ENCODE measurements at places on chromosomes 7 and 10.

DNA sequence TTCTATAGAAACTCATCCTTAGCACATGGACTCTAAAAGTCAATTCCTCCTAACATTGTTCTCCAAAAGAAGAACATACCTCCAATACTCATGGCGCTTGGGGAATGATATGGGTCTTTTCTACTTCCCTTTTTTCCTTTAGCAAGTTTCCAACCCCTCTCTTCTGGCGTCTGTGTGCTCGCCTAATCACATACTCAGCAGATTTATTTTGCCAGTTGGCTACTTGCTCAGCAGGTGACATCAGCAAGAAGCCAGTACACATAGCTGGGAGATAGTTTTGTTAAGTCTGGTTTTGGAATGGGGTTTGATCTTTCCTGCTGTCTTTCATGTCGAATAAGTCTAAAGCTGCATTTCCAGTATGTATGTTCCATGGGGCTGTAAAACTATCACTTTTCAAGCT is 193.8 kb downstream of the POM121L12 start:
- no peak for DNase-seq

DNA sequence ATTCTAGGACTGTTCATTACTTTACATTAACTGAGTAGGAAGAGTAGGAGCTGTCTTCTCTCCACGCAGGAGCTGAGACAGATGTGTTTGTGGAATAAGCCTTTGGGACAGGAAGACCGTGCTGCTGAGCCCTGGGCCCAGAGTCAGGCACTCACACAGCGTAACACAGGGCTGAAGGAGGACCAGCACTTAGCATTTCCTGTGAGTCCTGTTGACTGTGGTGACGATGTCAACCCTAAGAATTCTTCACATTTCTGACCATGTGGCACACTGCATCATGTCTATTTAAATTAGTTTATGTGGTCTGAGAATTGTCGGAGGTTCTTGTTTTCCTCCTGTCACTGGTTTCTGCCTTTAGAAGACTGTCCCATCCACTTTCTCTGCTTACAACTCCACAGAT is 117.2 kb downstream of the PIP4K2A start:
- DNase-seq = no peak

GRCh38 chr7:26683277-26683676 is 181.1 kb downstream of the SKAP2 start:
- no peak for DNase-seq

GRCh38 chr7:39172137-39172536 is 194.4 kb downstream of the POU6F2 start:
- no peak for DNase-seq

DNA sequence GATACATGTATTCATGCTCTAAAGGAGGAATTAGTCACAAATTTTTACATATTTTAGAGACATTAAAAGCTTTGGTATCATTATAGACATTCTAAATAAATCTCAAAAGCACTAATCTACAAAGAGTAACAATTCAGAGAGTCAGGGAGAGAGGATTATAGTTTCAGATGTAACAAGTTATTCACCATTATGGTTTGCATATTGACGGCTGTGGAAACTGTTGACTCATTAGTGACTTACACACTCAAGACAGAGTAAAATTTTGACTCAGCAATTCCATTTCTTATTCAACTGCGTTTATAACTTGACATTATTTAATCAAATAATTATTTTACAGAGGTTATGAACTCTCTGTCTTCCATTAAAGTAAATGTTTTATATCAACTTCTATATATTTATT is 95.4 kb upstream of the SEMA3C start:
- no peak for DNase-seq

- DNase-seq = no peak
Measured at GRCh38 chr7:32147546-32148268, 77.5 kb upstream of the PDE1C start.

- no peak for DNase-seq
Measured at GRCh38 chr7:154967401-154967955, 35.4 kb downstream of the PAXIP1 start.

- DNase-seq = no peak
Measured at GRCh38 chr10:100741378-100742075, 3.9 kb upstream of the PAX2 start.

DNA sequence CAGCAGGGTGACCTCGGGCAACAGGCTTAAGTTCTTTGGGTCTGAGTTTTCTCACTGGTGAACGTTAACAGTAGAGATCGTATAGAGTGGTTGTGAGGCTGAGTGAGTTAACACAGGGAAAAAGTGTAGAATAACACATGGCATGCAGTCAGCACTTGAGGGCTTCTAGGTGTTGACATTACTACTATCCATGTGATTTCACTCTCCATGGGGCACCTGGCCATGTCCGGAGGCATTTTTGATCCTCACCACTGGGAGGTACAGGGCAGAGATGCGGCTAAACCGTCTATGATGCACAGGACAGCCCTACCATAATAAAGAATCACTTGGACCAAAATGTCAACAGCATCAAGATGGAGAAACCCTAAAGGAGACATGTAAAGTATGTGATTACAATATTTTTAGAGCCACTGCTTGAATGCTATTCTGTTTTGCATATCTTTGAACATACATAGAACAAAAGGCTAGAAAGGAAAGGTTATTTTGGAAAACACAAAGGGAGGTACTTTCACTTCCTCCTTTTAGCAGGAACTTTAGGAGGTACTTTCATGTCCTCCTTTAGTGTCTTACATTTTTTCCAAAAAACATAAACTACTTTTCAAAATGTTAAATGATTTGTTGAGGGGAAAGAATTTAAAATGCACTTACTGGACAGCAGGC is 44.3 kb downstream of the NOD1 start:
- no peak for DNase-seq

DNA sequence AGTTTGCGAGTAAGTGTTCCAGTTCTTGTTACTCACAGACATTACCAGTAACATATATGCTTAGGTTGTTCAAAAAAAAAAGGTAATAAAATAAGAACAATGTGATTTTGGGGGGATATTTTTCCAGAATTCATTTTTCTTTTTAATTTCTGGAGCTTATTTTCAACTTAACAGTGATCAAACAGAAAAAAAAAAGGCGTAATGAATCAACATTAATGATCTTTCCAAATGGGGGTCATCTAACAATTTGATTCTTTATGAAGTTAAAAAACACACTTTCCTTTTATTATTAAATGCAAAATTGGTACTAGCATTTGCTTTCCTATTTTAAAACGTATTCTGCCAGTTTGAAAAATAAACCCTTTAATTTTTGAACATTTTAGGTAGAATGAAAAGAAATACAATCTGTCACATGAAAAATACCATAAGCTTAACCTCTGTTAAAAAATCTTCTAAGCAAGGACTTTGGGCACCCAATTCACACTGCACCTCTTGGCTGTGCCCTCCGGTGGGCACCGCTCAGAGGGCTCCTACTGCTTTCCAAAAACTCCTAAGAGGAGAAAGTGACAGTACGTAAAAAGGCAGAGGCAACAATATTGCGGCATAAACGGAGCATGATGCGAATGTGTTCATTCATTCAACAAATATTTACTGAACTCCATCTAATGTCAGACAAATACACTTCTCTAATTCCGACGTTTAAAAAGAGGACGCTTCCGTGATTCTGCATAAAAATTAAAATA is 32.6 kb downstream of the CNPY1 start:
- no peak for DNase-seq

- DNase-seq = no peak
Measured at GRCh38 chr7:80770061-80770460, 131.6 kb downstream of the CD36 start.

DNA sequence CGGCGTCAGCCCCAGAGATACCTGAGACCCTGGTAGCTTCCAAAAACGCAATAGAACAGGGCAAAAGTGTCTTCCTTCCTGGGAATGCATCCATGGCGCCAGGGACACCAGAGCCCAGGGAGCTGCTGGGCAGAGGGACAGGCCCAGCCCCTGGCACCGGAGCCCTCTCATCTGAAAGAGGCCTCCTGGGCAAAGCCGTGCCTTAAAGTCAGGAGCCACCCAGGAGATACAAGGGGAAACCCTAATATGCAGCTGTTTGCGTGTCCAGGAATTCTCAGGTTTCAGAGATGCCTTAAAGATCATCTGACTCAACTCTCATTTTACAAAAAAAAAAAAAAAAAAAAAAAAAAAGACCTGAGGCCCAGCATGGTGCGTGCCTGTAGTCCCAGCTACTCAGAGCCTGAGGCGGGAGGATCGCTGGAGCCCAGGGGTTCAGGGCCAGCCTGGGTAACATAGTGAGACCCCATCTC is 28.0 kb downstream of the NUDT1 start:
- DNase-seq = no peak

DNA sequence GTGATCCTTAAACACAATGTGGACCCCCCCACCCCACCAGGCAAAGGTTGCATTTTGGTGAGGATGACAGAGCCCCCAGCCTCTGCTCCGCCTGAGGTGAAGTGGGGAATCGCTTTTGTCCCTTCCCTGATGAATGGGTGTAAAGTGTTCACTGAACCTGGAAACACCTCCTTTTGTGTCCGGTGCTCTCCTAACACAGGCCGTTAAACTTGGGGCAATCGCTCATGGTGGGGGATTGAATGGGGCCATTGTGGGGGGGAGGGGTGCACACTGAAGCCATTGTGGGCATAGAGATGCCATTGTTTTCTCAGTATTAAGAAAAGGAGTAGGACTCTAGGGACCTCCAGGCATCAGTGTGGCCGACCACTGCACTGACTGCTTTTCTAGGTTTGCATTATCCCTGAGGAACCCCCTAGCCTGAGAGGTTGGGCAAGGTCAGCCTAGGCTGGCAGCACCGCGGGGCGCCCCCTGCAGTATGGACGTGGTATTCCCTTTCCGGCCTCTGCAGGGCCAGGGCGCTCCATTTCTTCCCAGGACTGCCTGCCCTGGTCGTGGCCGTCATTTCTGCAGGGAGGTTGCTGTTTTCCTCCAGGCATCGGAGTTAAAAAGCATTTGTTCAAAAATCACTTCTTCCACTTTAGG is 158.3 kb downstream of the TCF7L2 start:
- no peak for DNase-seq

DNA sequence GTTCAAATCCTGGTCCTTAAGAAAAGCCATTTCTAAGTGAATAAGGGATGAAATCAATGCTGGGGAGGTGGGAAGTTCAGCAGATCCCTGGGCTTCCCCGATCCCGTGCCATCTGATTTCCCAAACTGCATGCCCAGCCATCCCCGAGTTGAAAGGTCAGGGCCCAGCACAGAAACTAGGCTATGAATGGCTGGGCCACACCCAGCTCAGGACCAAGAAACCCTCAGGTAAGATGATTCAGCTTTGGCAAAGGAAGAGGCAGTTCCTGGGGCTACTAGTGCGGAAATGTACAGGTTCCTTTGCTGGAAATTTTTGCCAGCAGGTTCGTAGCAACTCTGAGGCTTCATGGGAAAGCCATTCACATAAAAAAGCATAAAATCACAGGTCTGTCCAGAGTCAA is 182.7 kb downstream of the FAM107B start:
- DNase-seq = no peak

DNA sequence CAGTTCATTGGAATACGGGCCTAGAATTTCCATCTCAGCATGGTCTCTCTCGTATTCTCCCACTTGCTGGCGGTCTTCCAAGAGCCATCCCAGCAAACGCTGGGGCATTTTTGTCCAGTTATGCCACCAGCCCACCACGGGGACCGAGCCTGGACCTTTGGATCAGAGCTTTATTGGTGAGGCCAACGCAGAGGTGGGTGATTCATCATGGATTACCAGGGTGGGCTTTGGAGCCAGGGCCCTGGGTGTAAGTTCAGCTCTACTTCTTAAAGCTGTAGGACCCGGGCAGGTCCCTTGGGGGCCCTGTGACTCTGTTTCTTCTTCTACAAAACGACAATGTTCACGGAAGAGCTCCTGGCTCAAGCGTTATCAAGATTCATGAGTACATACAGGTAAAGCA is 22.7 kb upstream of the PITRM1 start:
- no peak for DNase-seq

GRCh38 chr10:14190702-14191101 is 140.0 kb downstream of the FRMD4A start:
- no peak for DNase-seq

- no peak for DNase-seq
Measured at GRCh38 chr10:44032216-44032615, 352.7 kb downstream of the CXCL12 start.

DNA sequence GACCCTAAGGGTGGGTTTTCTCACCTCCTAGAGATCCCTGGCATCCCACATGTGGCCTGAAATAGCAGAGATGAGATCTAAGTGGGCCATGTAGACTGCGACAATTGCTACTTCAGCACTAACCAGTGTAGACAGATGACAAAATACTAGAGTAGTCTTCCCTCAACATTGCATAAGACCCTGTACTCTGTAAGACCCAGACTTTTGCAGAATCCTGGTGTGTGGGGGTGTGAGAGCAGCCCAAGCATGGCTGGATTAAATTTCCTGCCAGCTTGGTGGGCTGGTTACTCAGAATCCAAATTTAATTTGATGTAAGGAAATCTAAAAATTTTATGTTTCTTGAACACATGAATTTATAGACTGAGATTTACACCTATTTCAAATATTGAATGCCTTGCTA is 88.3 kb downstream of the ZNF365 start:
- no peak for DNase-seq

GRCh38 chr7:157488281-157488680 is 151.5 kb downstream of the DNAJB6 start:
- no peak for DNase-seq

- peak; percentile 66 for DNase-seq
Measured at GRCh38 chr10:122310311-122311050, 39.4 kb downstream of the BTBD16 start.

DNA sequence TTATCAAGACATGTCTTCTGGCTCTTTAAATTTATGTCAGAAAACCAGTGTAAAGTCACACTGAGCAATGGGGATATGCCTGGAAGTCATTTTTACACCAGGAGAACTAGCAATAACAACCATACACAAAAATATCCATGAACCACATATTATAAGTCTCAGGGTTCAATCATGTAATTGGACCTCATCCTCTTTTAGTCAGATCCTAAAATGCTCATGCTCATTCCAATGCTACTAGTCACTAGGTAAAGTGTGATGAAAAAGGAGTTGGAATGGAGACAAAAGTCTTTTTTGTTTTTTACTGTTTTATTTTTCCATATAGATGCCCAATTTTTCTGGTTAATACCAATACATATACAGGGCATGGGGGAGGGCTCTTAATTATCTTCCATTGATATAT is 306.1 kb downstream of the DGKB start:
- no peak for DNase-seq

DNA sequence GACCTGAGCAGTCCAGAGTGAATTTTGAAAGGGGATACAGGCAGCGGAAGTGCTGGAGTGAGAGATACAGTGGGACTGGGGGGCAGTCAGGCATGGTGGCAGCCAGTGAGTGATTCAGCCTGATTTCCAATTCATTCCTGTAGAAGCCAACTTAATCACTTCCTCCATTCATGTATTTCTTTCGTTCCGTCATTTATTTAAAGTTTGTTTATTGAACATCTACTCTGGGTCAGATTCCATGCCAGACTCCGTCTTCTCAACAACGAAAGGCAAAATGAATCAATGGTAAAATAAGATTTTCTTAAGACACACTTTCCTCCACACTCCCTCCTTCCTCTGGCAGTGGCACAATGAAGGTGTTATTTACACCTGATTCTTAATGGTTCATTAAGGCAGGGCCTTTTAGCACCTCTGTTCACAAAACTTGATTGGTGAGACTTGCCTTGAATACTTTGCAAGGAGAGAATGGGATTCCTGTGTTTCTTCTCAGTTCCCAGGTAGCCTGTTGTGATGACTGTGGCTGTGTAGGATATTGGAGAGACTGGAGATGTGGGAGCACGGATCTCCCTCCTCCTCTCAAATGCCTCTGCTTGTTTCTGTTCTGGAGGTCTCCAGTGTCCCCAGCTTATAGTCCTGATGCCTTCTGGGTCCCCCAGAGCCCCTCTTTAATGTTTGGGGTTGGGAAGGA is 27.9 kb downstream of the ADCYAP1R1 start:
- DNase-seq = no peak
